Sigmoid colon (tissue), 7 donors: ENCODE measurements at places on chromosomes 12 and 14. TPM values are rescaled to one million over a fixed set of nuclear protein-coding genes. Genes with fewer than 3 reads are reported as not detected.

- H3K4me1 ChIP-seq: peaks cover 34% of the 10 kb centered on the region
- H3K27me3 ChIP-seq: no peaks in the 10 kb centered on the region
- no peaks in the 10 kb centered on the region for H3K36me3 ChIP-seq
- peak; percentile 93 for DNase-seq
- H3K27ac ChIP-seq: peak overlapping the region; percentile 93
Measured at GRCh38 chr14:101962503-101962874, 1.9 kb upstream of the DYNC1H1 start.

DNA sequence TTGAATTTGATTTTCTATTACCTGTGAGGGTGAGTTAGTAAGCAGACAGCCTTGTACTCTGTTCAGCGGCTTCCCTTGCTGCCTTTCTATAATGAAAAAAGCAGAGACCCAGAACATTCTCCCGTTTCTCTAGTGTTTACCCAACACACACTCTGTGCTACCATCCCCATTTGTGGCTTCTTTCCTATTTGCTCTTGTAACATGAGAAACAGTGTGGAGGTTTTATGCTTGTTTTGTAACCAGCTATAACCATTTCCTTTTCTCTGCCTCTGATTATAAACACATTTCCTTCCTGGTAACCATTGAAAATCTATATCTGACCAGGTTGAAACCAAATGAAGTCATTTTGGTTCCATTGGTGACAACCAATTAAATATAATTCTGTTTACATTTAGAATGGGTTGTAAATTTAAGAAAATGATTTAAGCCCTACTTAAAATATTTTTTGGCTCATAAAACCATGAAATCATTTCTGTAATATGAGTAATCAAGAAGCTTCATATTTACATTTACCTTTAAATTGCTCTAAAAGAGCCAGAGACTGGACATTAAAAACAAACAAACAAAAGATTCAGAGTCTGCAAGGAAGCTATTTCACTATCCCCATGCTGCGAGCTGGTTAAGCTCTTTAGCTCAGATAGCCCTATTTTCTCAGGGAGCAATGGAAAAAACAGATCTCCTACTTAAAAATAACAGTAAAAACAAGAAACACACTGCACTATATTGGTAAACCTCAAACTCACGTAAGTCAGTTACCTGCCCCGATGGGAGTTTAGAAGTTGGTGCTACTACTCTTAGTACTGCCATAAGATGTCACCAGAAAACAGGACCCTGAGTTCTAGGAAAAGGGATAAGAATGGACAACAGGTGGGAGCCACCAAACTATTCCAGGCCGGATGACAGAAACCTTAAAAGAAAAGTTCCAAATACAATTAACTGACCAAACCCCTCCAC is 206.5 kb upstream of the EEA1 start:
- no peak overlapping the region for H3K4me3 ChIP-seq
- DNase-seq: no peak
- no peaks in the 10 kb centered on the region for H3K27me3 ChIP-seq
- peak overlapping the region; percentile 59 for H3K27ac ChIP-seq

- no peak for DNase-seq
- no peaks in the 10 kb centered on the region for H3K4me1 ChIP-seq
- H3K4me3 ChIP-seq: no peak overlapping the region
Measured at GRCh38 chr14:66284346-66284745, 201.8 kb upstream of the CCDC196 start.

DNA sequence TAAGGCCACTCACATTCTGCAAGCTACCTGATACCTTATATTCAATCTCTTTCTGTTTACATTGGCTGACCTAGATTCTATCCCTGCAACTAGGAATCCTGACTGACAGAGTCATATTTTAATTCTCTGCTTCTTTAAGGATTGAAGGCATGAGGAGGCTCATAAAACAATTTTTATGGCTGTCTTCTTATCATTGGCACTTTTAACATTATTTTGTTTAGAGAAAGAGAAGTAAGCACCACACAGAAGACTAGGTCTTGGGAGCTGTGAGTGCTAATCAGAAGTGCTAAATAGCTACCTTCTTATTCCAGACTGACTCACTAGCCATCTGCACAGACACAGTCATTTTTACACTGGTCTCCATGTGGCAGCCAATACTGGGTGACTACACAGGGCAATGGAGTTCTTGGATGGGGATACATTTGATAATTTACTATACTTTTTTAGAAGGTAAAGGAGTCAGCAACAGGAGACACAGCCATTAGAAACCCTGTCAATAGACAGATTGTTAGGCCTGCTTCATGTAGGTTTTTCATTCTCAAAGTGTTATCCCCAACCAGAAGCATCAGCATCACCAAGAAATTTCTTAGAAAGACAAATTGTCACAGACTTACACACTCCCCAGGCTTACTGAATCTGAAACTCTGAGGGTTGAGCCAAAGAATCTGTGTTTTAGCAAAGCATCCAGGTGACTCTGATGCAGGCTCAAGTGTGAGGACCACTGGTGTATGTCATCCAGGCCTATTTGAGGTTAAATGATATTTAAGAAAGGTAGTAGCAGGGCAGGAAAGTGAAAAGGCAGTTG is 214.1 kb downstream of the DUSP6 start:
- DNase-seq: no peak
- no peaks in the 10 kb centered on the region for H3K36me3 ChIP-seq
- no peaks in the 10 kb centered on the region for H3K27me3 ChIP-seq
- no peak overlapping the region for H3K27ac ChIP-seq
- peaks cover 12% of the 10 kb centered on the region for H3K4me1 ChIP-seq
- H3K4me3 ChIP-seq: no peak overlapping the region

Gene GNB3
- 0.46 TPM for polyA plus RNA-seq

DNA sequence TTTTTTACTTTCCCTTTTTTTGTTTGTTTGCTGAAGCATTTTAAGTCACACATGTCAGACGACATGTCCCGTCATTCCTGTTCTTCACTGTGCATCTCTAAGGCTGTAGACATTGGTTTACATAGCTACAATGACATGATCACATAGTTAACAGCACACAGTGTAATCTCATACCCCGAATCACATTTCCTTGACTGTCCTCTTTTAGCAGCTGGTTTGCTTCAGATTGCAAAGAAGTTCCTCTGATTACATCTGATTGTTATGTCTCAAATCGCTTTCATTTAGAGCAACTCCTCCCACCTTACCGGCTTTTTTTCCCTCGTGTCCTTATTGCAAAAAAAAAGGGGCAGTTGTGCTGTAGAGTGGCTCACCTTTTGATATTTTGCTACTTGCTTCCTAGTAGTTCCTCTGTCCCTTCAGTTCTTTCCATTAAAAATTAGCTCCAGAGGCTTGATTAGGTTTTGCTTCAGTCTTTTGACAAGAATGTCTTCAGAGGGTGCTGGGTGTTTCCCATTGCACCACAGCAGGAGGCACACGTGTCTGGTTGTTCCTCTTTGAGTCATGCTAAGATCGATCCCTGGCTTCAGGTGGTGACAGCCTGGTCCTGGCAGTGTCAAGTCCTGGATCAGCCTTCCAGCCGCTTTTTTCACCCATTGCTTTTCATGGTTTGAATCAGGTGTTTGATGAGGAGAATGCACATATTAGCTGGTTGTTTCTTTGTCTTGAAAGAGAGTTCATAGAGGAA is 35.0 kb downstream of the ZNF664 start:
- H3K27ac ChIP-seq: no peak overlapping the region
- H3K4me1 ChIP-seq: no peaks in the 10 kb centered on the region
- no peak overlapping the region for H3K4me3 ChIP-seq
- DNase-seq: no peak

GRCh38 chr14:76541594-76542219 is 165.8 kb downstream of the ESRRB start:
- no peak for DNase-seq
- no peaks in the 10 kb centered on the region for H3K27me3 ChIP-seq
- H3K4me1 ChIP-seq: peaks cover 12% of the 10 kb centered on the region
- no peaks in the 10 kb centered on the region for H3K36me3 ChIP-seq

Gene NPAS3
- not detected for polyA plus RNA-seq

DNA sequence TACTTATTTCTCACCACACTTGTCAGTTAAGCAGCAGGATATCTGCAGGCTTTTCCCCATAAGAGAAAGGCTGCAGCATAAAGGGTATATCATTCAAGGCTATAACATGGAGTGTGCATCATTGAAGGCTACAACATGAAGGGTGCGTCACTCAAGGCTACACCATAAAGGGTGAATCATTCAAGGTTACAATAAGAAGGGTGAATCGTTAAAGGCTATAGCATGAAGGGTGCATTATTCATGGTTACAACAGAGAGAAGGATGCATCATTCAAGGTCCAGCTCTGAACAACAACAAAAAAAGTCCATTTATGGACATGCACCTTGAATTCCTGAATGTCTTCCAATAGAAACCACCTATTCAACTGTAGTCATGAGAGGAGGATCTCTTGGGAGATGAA is 32.8 kb upstream of the LUM start:
- DNase-seq: no peak
- no peak overlapping the region for H3K4me3 ChIP-seq
- no peaks in the 10 kb centered on the region for H3K36me3 ChIP-seq
- H3K27ac ChIP-seq: peak overlapping the region; percentile 72
- no peaks in the 10 kb centered on the region for H3K27me3 ChIP-seq

DNA sequence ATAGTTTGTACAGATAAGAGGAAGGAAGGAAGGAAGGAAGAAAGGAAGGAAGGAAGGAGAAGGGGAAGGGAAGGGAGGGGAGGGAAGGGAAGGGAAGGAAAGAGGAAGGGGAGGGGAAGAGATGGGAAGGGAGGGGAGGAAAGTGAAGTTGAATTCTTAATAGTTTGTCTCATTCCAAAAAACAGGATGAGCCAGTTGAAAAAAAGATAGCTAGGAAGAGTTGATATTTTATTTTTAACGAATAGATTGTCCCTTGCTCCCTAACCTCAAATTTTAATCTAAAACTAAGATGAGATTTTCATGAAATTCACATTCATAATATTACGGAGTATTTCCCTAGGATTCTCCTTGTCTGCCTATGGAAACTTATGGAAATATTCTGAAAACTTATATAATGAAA is 80.7 kb downstream of the ZFC3H1 start:
- no peak overlapping the region for H3K27ac ChIP-seq
- H3K4me3 ChIP-seq: no peak overlapping the region
- DNase-seq: no peak
- no peaks in the 10 kb centered on the region for H3K27me3 ChIP-seq

GRCh38 chr12:111271674-111272418 is 97.0 kb downstream of the PHETA1 start:
- H3K36me3 ChIP-seq: no peaks in the 10 kb centered on the region
- peaks cover 14% of the 10 kb centered on the region for H3K27me3 ChIP-seq
- no peak overlapping the region for H3K4me3 ChIP-seq
- peaks cover 11% of the 10 kb centered on the region for H3K4me1 ChIP-seq

Gene PAX9
- polyA plus RNA-seq: 0.07 TPM

Gene RNASE9
- polyA plus RNA-seq: not detected

DNA sequence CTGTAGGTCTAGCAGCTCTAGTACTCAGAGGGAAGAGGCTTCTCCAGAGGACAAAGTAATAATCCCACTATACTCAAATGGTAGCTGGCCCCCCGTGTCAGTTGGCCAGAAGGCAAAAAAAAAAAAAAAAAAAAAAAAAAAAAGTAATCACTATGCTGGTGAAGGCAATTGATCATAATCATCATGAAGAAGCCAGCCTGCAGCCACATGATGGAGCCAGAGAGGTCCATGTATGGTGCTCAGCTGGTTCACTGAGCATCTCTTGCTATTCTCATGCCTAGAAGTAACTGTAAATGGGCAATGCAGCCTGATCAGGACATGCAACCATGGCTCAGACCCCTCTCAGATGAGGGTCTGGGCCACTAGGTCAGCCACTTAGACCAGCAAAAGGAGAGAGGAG is 378.8 kb downstream of the MED13L start:
- H3K27ac ChIP-seq: no peak overlapping the region
- no peaks in the 10 kb centered on the region for H3K4me1 ChIP-seq
- no peak for DNase-seq
- H3K4me3 ChIP-seq: no peak overlapping the region
- no peaks in the 10 kb centered on the region for H3K27me3 ChIP-seq

- H3K27me3 ChIP-seq: no peaks in the 10 kb centered on the region
- no peaks in the 10 kb centered on the region for H3K36me3 ChIP-seq
- no peaks in the 10 kb centered on the region for H3K4me1 ChIP-seq
- H3K4me3 ChIP-seq: no peak overlapping the region
Measured at GRCh38 chr14:102805371-102805891, 28.2 kb downstream of the TRAF3 start.

DNA sequence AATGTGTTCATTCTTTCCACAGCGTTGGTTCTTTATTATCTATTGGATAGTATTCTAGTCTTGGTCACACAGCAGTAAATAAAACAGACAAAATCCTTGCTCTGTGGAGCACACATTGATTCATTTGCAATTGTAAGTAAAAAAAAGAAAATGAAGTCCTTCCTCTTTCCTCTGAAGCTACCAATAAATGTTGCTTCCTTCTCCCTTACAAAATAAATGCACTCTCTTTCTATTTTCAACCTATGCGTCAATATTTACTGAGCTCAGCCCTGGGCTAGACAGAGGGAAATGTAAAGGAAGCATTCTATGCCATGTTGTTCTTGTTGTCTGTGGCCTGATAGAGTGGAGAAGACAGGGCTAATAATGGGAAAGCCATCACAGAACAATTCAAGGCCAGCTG is 2.9 kb downstream of the ABHD12B start:
- no peak overlapping the region for H3K27ac ChIP-seq
- H3K4me1 ChIP-seq: peaks cover 9% of the 10 kb centered on the region
- H3K4me3 ChIP-seq: no peak overlapping the region
- no peak for DNase-seq
- no peaks in the 10 kb centered on the region for H3K36me3 ChIP-seq

DNA sequence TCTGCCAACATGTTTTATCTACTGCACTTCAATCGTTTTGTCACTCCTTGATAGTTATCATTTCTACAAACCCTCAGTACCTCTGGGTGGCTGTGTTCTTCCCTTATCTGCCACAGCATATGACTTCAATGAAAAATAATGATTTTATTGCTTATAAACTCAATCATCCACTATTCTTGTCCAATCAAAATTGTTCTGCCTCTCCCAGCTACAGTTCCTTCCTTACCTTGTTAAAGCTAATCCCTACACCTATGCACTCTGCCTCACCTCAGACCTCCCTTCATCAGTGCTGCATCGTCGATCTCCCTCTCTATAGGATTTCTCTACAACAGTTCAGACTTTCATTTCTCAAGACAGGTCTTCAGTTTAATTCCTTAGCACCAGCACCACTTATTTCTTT is 58.8 kb downstream of the ERGIC2 start:
- no peaks in the 10 kb centered on the region for H3K4me1 ChIP-seq
- no peak overlapping the region for H3K27ac ChIP-seq
- DNase-seq: no peak
- H3K4me3 ChIP-seq: no peak overlapping the region

GRCh38 chr12:27814851-27815591 is 35.0 kb upstream of the MANSC4 start:
- peaks cover 10% of the 10 kb centered on the region for H3K4me1 ChIP-seq
- no peak for DNase-seq
- no peak overlapping the region for H3K4me3 ChIP-seq
- H3K36me3 ChIP-seq: no peaks in the 10 kb centered on the region

DNA sequence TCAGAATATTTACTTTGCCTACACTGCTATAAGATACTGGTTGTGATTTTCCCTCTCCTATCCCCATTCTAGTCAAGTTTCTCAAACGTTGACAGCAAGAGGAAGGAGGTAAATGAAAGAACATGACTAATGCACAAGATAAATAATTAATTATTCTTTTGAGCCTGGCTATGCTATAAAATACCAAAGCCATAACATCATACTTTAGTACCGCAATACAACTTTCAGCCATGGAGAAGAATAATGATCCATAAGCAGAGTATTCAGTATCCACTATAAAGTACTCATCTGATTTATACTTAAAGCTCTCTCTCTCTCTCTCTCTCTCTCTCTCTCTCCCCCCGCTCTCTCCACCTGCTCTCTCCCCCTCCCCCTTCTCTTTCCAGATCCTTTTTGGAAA is 41.3 kb downstream of the TDG start:
- H3K4me1 ChIP-seq: no peaks in the 10 kb centered on the region
- no peaks in the 10 kb centered on the region for H3K36me3 ChIP-seq
- H3K27me3 ChIP-seq: no peaks in the 10 kb centered on the region
- H3K4me3 ChIP-seq: no peak overlapping the region
- DNase-seq: no peak
- no peak overlapping the region for H3K27ac ChIP-seq
